ENCODE measurements at places on chromosomes 12 and 14.

GRCh38 chr12:130981911-130982310 is 28.2 kb downstream of the ADGRD1 start:
- no peak for DNase-seq

DNA sequence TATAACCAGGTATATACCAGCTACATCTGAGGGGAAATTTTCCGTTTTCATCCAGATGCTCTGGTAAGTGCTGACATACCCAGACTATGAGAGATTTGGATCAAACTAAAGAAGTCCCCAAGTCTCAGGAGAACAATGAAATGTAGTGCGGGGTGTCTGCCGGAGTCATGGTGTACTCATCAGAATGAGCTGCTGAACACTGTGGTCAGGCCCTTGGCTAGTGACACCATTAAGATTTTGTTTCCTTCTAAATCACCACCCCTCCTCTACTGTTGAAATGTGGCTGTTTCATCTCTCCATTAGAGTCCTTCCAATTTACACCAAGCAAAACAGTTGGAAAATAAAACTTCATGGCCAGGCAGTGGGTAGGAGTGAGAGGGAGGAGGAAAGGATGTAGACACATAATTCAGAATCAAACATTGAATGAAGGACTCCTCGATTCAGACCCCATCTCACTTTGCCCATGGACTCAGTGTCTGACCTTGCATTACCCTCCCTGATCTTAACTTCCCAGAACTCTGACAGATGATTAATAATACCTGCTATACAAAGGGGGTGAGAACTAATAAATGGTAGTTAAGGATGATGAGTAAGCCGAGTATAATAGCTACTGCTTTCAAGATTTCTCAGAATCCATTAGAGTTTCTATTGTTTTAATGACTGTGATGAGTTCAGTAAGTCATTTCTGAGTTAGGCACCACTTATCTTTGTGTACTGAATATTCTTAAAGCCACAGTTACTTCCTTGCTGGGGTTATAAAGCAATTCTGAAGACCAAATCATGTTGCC is 127.4 kb downstream of the CRADD start:
- DNase-seq = no peak

DNA sequence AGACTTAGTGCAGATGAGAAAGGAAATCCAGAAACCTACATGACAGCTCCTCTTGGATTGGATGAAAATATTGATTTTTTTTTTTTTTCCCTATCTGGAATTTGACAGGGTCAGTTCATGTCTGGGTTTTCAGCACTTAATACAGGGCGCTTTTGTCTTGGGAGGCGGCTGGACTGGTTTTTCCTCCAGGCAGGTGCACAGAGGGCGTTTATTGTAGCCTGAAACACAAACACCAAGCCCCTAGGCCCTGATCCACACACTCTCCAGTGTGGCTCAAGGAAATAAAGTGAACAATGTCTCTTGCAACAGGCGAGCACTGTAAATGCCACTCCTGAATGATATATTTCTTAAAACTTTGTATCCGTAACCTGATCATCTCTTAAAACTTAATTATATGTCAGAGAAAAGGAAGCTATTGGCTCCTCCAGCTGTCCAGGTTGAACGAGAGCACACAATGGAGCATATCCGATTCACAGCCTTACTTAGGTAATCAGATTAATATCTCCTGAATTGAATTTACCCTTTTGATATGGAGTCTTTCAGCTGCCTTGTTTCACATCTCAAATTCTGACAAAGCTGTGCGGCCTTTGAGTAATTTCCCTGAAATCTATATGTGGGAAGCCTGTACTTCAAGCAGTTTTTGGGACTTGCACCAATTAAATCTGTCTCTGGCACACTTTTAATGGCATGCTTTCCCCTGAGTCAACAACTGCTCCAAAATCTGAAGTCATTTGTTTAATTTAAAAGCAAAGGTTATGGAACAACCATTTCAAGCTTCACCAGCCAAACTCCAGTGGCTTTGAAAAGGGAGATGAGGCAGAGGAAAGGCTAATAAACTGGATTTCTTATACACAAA is 485.7 kb downstream of the ZFP36L1 start:
- no peak for DNase-seq

- no peak for DNase-seq
Observed at GRCh38 chr12:72464471-72464870, 192.3 kb downstream of the TRHDE start.

- no peak for DNase-seq
Observed at GRCh38 chr14:36194663-36195062, 18.1 kb upstream of the PTCSC3 start.

DNA sequence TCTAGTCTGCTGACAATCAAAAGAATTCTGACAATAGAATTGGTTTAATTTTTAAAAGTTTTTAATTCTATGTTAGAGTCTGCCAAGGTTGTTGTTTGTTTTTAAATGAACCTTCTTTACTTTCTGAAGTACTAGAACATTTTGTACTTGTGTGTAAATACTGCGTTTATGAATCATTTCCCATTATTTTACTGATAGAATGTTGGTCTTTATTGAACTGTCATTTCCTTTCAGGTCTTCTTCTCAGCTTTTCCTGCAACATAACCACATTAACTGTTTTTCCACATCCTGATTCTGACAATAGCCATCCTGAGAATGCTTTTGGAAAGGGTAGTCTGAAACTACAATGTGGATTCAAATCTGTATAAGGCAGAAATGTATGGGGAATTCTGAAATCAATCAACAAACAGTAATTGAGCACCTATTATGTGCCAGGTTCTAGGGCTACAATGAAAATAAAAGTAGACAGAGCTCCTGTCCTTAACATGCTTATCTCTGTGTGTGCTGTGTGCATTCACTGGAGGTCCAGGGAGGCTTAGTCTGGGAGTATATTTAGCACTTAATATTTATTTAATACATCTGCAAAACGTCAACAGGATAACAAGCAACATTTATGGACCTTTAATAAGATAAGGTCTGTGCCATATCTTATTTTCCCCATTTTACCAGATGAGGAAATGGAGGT is 73.1 kb upstream of the SLC38A2 start:
- DNase-seq = no peak

GRCh38 chr14:26966908-26967307 is 369.1 kb upstream of the NOVA1 start:
- DNase-seq = no peak

GRCh38 chr12:76025601-76026575 is 5.7 kb downstream of the PHLDA1 start:
- no peak for DNase-seq

DNA sequence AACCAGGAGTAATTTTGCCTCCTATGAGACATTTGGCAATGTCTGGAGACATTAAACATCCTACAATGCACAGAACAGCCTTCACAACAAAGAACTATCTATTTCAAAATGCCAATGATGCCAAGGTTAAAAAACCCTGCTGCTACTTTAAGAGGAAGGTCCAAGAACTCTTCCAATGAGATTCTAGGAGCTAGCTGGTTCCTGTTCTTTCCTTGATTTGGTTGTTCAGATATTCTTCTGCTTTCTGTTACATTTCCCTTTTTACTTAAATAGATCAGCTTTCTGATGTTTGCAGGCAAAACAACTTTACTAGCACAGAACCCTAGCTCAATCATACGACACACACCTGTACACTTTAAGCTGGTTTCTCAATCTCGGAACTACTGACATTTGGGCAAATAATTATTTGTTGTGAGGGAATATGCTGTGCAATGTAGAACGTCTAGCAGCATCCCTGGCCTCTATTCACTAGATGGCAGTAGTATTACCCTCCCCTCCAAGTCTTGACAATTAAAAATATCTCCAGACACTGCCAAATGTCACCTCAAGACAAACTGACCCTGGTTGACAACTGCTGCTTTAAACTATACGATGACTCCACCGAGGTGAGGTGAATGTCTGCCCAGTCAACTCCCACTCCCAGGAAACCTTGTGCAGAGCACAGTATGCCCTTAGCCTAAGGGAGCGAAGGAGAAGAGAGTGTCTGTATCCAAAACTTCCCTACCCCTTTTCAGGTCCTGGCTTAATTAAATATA is 4.4 kb downstream of the BLTP3B start:
- no peak for DNase-seq

- DNase-seq = no peak
Observed at GRCh38 chr12:84497819-84498218, 414.8 kb downstream of the SLC6A15 start.

- no peak for DNase-seq
Observed at GRCh38 chr12:71449373-71450070, 9.9 kb downstream of the LGR5 start.

GRCh38 chr12:64395739-64396138 is 5.2 kb upstream of the C12orf56 start:
- DNase-seq = no peak

DNA sequence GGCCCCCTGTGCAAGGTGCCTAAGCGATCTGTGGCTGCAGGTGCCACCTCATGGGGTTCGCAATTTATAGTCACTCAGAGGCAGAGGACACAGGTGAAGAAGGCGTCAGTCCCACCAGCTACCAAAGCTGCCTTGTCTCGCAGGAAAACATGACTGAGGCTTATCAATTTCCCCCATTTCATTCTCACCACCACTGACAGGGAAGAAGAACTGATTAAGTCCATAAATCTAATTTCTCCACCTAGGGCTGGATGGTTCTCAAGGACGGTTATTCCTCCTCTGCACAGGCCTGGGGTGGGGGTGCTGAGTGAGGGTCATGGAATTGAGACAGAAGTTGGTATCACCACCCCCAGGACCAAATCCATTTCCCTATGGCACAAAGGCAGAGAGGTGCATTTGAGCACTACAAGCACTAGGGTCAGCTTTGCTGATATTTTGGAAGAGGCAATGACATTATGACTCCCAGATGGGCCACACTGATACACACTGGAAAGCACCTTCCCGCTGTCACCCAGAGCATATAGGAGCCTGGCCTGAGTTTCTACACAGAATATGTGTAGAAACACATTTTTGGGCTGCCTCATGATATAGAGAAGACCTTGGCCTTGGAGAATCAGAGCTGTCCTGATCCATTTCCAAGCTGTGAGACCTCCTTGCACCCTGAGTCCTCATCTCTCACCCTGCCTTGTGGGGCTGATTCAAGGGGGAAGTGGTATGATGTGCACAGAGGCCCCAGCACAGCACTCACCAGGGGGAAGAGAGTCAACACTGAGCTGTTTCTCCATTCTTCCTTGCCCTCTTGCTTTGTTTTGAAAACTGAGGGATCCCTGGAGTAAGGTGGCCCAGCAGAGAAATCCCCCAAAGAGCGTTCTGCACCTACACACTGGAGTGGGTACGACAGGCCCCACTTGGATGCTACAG is 59.4 kb downstream of the PITPNM2 start:
- DNase-seq = no peak

GRCh38 chr12:112168561-112168971 is 43.2 kb downstream of the TRAFD1 start:
- DNase-seq = no peak

- DNase-seq = no peak
Observed at GRCh38 chr12:109737126-109737525, 23.5 kb downstream of the FAM222A start.

GRCh38 chr12:104519190-104520019 is 62.7 kb downstream of the CHST11 start:
- peak; percentile 38 for DNase-seq

- DNase-seq = no peak
Observed at GRCh38 chr12:55738123-55739024, 4.5 kb upstream of the GDF11 start.

DNA sequence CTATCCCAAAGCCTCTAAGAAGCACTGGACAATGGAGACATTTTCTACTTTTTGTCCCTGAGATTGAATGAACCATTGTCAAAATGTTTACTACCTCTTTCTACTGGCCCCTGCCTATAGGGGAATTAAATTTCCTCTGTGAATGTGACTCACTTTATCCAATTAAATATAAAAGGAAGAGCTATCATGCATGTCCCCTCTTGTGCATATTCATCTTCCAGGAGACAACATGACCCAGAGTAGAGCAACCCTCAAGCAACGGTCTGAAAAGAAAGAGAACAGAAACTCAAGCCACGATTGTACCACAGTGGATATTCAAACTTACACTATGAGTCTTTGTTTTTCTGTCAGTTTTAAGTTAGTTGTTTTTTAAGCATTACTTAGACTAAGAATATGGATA is 938.4 kb upstream of the ATXN7L3B start:
- DNase-seq = no peak

DNA sequence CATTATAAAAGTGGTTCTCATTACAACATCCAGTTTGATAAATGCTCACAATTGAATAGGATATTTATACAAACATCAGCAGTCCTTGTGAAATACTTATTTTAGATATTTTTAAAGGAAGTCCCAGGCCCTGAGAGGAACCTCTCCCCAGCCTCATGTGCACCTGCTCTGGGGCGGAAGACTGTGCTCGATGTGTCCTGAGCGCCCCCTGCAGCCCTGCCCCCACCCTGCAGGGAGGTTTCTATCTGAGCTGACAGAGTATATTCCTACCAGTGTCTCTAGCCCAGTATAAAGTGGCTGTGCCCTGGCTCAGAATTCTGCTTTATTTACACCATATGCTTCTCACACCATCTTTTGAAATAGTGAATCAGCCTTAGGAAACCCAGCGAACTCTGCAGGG is 1349.1 kb downstream of the TMEM121 start:
- no peak for DNase-seq

DNA sequence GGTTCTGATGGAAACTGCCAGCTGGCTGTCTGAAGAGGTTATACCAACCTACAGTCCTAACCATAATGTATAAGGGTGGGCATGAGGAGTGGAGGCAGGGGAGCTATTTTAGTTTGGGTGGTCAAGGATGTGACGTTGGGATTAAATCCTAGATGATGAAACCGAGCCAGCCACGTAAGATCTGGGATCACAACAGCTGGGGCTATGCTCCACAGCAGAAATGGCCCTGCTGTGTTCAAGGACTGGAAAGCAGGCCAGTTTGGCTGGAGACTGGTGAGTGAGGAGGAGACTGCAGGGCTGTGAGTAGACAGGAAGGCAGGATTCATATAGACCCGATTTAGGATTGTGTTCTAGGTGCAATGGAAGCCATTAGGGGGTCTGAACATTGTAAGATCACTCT is 66.1 kb downstream of the SAMD4A start:
- DNase-seq = no peak

DNA sequence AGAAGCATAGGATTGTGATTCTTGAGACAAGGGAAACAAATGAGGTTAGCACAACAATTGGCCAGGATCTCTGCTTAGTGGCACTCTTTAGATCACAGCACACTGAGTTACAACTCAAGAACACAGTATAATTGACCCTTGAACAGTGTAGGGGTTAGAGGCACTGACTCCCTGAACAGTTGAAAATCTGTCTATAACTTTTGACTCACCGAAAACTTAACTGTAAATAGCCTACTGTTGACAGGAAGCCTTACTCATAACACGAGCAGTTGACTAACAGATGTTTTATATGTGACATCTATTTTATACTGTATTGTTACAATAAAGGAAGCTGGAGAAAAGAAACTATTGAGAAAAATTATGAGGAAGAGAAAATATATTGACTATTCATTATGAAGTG is 296.1 kb downstream of the RERGL start:
- DNase-seq = no peak

Data from stimulated activated CD8-positive, alpha-beta memory T cell treated with anti-CD3 and anti-CD28 coated beads, Interleukin-4, amount 100 ng/mL, for 1 hour (primary cell).